ENCODE measurements at places on chromosomes 1 and 21.

DNA sequence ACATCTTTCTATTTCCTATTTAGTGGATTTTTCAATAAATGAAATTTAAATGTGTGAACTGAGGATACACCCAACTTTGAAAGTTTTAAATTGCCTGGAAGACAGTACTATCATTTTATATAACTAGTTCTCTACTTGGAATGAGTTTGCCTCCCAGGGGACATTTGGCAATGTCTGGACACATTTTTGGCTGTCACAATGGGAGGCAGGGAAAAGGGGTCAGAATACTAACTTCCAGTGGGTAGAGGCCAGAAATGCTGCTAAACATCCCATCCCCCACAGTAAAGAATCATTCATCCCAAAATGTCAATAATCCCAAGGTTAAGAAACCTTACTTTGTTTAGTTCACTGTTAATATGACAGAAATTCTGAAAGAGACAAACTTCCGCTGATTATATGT, 13.2 kb upstream of the NRAS start:
- no peak for DNase-seq

DNA sequence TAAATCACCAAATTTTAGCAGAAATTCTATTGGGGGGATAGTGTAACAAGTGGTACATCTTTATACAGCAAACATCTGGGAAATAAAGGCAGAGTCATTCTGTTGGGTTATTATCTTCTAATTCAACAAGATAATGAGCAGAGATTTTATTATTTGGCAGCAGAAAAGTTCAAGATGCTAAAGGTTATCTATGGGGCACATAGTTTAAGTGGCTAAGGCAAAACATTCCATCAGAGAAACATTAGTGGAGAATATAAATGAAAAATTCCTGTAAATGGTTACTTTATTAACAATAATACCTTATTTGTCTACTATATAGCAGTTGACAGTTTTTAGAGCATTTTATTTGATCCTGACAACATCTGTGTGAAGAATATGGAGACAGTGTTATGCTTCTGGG, 815.7 kb downstream of the NCAM2 start:
- DNase-seq = no peak

DNA sequence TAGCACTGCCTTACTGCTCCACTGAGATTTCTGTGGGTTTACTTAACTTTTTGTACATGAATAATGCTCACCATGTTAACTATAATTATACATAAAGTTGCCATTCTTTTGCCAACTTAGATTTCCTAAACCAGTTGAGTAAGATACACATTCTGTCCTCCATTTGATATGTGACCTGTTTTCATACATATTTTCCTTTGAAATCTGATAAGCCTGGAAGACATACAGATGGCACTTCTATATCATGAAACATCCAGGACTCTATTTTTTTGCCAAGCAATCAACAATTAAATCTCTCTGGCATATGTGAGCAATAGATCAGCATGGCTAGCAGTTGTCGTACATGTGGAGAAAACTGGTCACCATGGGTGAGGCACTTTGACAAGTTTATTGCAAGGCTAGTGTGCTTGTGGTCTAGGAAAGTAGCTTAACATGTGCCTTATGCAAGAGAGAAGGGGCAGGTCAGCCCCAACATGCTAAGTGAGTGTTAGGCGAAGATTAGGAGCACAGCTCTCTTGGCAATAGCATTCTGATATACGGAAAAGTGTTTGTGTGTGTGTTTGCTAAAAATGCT, 14.2 kb downstream of the PRRX1 start:
- no peak for DNase-seq

GRCh38 chr1:21874328-21874727, 62.3 kb downstream of the LDLRAD2 start:
- DNase-seq = no peak

DNA sequence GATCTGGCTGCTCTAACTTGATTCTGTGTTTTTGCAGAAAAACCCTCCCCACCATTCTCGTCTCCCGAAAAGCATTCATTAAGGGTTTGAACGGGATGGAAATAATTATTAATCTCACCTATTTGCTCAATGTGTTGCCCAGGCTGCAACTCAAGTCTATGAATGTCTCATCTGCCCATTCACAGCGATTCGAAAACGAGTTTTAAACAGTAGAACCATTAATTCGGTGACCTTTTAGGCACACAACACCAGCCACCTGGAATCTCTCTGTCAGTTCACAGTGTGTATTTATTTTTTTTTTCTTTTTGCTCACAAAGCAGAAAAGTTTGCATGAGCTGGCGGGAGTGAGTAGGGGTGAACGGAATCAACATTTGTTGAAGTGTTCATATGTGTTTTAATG, 764.7 kb upstream of the TPTE start:
- DNase-seq = no peak
